ENCODE measurements at places on chromosomes 11 and 22.

GRCh38 chr11:78906566-78906965 is 331.9 kb upstream of the NARS2 start:
- DNase-seq, result no peak

DNA sequence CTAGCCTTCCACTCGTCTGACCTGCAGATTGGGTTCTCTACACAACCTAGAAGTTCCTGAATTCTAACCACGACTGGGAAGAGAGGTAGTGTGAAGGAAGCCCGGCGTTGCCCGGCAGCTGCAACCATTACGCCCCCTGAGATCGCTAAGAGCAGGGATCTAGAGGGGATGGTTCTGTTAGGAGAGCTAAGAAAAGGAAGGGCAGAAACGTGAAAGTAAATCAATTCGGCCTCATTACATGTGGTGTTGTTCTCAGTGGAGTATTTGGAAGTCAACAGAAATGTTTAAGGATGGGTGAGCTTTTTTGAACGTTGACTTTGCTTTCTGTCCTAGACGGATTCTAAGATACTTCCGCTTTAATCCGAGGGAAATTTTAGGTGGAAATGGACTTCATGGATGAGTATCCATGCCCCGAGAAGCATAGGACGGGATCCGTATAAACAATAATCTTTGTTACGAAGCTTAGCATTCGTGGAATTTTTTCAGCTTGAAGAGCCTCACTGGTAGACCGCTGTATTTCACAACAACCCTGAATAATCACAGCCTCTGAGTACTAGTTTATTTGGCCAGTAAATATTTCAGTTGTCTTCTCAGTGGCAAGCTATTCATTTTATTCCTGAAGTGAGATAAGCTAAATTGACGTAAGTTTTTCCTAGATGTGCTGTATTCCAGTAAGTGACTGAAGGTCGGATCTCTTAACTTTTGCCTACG is 629 bp downstream of the ATP5MG start:
- DNase-seq, result no peak

GRCh38 chr22:20583471-20583922 is 76.1 kb downstream of the MED15 start:
- no peak for DNase-seq

GRCh38 chr22:20319041-20319744 is 667 bp downstream of the DGCR6L start:
- DNase-seq, result no peak

DNA sequence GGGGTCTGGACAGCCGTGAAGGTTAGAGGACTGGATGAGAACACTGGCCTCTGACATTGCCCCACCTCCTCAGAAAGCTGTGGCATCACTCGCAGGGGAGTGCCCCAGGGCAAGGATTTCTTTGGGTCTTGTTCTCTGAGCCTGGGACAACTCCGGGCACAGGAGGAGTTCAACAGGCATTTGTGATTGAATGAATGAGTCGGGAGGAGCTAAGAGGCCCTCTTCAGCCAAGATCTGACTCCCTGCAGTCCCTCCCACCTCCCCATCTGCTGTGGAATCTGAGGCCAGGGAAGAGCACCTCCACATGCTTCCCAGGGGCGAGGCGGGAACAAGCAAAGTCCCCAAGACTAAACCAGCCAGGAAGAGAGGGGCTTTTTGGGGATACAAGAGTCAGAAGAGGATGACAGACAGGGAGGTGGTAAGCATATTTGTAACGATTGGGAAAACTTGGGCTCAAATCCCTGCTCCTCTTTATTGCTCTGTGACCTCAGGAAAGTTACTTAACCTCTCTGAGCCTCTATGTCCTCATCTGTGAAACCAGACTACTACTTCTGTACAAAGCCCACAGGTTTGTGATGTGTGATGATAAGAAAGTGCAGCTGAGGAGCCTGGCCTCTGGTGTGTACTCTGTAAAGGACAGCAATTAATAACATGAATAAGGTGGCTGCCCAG is 6.4 kb downstream of the TP53I11 start:
- DNase-seq, result no peak

GRCh38 chr11:73414977-73415651 is 38.9 kb downstream of the RELT start:
- no peak for DNase-seq

- no peak for DNase-seq
Measured at GRCh38 chr11:86473991-86474833, 99.5 kb downstream of the CCDC81 start.

DNA sequence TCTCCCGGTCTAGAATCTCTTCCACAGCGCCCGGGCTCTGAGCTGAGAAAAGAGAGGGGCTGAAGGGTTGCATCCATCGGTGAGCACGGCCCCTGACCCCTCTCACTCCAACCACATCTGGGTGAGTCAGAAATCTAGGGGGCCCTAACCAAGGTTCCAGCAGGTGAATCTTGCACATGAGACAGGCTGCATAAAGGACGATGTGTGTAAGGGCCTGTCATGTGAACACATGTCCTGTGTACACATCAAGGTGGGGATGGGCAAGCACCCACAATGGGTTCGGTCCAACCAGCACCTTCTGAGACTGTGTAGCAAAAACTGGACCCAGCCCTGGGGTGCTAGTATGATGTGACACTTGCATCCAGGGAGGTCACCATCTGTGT is 1.2 kb downstream of the BET1L start:
- DNase-seq, result no peak

GRCh38 chr22:38028344-38029130 is 28.7 kb upstream of the PICK1 start:
- DNase-seq, result no peak

GRCh38 chr11:13183094-13183825 is 94.3 kb upstream of the BMAL1 start:
- DNase-seq, result no peak

GRCh38 chr11:7575841-7576725 is 62.3 kb downstream of the PPFIBP2 start:
- DNase-seq, result no peak

GRCh38 chr11:134331354-134332188 is at the start of gene GLB1L2:
TSS of gene GLB1L2 (plus strand) at chr11:134331988. CDS start at chr11:134332062, 74 bp downstream.
- peak; percentile 68 for DNase-seq

DNA sequence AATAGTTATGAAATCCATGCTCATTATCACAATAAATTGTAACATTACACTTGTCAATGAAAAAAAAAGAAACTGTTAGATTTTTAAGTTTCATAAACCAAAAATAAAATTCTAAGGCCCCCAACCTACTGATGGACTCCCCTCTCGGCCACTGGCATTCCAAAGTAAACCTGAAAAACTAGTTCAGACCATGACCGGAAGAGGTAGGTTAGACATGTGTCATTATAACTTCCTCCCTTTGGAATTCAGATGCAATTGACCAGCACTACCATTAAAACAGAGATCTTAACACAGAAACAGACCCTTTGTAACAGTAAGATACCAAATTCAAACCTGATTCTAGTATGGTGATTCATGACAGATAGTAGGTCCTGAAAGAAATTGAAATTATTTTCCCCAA is 12.9 kb downstream of the OR10A6 start:
- no peak for DNase-seq

DNA sequence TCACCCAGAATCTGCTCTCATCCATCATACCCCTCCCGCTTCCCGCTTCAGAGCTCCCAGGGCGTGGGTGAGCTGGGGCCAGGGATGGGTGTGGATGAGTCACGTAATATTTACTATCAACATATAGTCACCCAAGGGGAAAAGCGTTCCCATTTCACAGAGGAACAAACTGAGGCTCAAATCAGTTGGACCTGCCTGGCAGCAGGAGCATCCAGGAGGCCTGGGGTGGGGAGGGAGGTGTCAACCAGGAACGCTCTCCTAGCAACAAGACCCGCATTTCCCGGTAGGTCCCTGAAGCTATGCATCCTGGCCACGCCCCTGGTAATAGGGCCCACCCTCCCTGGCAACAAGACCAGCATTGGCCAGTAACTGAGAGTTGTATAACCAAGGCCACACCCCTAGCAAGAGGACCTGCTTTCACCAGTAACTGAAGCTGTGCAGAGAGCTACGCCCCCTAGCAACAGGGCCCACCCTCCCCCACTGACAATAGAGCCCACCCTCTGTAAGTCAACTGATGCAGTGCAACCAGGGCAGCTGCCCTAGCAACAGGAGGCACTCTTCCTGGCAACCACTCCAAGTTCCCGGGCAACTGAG is 32.7 kb upstream of the TXNRD2 start:
- no peak for DNase-seq

GRCh38 chr11:95563173-95563572 is 226.4 kb downstream of the FAM76B start:
- DNase-seq, result no peak

GRCh38 chr11:45332276-45332934 is 46.3 kb upstream of the SYT13 start:
- peak; percentile 16 for DNase-seq

DNA sequence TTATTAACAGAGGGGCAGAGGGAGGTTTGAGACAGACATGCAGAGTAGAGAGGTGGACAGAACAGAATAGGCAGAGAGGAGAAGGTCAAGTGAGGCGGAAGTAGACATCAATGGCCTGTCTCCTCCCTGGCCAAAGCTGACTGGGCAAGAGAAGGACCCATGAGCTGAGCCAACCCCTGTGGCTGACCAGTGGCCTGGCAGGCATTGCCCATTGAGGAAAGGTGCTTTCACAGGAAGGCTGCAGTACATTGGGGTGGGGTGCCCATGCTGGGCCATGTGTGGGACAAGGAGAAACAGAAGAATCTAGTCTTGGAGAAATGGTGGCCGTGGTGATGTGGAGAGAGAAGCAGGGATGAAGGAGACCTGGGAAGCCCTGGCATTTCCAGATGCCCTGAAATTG is 76.0 kb downstream of the MYEOV start:
- DNase-seq, result no peak

DNA sequence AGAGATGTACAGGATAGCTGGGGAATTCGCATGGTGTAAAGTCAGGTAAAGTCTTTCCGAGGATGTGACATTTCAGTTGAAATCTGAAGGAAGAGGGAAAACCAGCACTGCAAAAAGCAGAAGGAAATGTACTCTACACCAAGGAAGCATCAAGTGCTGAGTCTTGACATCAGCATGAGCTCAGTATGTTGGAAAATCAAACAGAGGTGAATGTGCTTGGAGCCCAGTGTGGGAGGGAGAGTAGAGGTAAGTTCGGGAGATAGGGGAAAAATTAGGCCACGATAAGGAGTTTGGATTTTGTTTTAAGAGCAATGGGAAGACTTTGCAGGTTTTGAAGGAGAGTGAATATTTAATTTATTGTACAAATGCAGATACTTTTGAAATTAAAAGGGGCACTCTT is 484.0 kb downstream of the NTM start:
- no peak for DNase-seq

DNA sequence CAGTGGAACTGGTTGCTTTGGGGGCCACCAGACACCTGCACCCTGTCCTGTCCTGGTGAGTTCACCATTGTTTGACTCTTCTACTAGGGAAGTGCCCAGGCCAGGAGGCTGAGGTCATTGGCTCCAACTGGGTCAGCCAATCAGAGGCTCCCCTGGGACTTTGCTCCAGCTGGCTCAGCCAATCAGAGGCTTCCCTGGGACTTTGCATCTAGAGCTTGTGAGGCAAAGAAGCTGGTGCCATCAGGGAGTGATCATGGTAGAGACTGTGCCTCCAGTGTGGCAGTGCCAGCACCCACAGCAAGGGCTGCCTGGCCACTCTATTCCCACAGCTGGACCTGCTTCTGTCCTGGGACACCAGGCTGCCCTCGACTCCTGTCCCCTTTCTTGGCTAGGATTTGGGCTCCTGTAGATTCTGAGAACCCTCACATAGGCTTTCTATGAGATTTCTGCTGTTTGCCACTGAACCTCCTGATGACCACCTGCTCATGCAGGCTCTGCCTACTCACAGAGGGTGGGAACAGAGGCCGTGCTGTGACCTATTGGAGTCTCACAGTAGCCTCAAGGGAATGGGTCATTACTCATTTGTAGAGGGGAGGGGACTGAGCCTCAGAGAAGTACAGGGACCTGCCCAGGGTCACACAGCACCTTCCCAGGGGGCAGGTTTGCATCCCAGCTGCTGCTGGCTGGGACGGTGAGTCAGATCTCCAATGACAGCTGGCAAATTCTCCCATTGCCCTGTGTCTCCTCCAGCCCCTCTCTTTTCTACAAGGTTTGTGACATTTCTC is 59.2 kb upstream of the SHISAL1 start:
- no peak for DNase-seq

GRCh38 chr11:70544067-70544773 is 145.9 kb downstream of the CTTN start:
- DNase-seq, result no peak

GRCh38 chr11:63888170-63889086 is 28.5 kb downstream of the RCOR2 start:
- peak; percentile 54 for DNase-seq

DNA sequence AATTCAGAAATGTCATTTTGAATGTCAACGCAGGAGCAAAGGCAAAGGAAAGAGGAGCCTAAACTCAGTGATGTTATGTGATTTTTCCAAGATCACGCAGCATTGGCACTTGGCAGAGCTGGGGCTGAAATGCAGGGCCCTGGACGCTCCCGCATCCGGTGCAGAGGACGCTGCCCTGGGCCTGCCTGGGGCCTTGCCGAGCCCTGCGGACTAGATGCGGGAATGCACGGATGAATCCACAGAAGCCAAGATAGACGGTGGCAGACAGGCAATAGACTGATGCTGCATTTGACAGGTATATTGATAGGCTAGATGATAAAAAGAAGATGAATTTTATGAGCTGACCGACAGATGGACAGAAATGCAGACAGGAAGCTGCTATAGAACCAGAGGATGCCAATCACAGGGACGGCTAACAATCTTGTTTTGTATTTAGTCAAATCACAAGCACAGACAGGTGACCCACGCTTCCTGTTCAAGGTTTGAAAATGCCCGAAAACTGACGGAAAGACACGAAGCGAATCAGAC is 696 bp upstream of the MARK2 start:
- no peak for DNase-seq

DNA sequence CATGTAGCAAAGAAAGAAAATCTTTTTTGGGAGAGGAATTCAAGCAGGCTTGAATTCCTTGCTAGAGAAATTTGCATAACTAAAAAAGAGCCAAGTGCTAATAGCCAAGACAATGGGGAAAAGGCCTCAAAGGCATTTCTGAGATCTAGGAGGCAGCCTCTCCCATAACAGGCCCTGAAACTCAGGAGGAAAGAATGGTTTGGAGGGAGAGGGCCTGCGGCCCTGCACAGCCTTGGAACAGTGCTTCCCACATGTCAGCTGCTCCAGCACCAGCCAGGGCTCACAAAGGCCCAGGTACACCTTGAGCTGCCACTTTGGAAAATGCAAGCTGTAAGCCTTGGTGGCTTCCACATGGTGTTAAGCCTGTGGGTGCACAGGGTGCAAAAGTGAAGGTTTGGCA is 55.5 kb upstream of the TSPAN18 start:
- DNase-seq, result no peak

- DNase-seq, result no peak
Measured at GRCh38 chr11:103906291-103906867, 130.1 kb upstream of the DDI1 start.

DNA sequence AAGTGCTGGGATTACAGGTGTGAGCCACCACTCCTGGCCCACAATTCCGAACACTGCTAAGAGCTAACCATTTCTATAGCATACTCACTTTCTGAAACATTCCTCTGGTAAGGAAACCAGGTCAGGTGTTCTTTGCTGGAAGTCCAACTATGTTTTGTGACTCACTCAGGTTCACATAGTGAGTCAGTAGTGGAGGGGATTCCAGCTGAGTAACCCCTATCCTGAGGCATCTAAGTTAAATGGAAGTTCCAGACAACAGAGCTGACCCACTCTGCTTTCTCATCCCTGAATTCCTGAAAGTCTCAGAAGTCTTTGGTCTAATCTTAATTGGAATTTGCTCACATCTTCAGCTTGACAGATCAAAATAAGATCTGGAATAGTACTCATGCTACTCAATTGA is 3.0 kb upstream of the CHRNA10 start:
- DNase-seq, result no peak

Measured in stimulated activated CD4-positive, alpha-beta T cell treated with anti-CD3 and anti-CD28 coated beads, Interleukin-4, amount 100 ng/mL, for 48 hours (primary cell).